ENCODE measurements at places on chromosomes 4 and X. TPM values are rescaled to one million over a fixed set of nuclear protein-coding genes. Genes with fewer than 3 reads are reported as not detected.

RIBC1 gene
- polyA plus RNA-seq: 0.64 TPM

NSG1 gene
- 23.6 TPM for polyA plus RNA-seq

NXF3 gene
- polyA plus RNA-seq: not detected

ACSL4 gene
- 7.4 TPM for polyA plus RNA-seq

GAGE2A gene
- not detected for polyA plus RNA-seq

All from esophagus (tissue), 2 donors.